AG08396 (cell line): ENCODE measurements at places on chromosomes 3 and 15.

DNA sequence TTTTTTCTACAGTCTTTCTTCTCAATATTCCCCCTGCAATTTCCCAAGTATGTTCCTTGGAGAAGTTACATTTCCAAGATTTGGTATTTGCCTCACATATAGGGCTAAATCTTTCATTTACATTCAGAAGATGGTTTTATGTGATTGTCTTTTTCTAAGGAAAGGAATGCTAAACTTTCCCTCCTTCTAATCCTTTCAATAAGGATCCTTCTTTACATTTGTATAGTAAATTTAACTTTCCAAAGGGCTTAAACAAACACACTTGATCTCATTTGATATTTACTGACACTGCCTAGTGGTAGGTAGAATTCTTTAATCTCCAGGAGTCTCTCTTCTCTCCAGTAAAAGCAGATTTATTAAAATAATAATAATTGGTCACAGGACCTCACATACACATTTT is 185.3 kb downstream of the LSAMP start:
- no peak for DNase-seq

GRCh38 chr15:71207141-71207540 is 91.9 kb downstream of the THSD4 start:
- no peak for DNase-seq

DNA sequence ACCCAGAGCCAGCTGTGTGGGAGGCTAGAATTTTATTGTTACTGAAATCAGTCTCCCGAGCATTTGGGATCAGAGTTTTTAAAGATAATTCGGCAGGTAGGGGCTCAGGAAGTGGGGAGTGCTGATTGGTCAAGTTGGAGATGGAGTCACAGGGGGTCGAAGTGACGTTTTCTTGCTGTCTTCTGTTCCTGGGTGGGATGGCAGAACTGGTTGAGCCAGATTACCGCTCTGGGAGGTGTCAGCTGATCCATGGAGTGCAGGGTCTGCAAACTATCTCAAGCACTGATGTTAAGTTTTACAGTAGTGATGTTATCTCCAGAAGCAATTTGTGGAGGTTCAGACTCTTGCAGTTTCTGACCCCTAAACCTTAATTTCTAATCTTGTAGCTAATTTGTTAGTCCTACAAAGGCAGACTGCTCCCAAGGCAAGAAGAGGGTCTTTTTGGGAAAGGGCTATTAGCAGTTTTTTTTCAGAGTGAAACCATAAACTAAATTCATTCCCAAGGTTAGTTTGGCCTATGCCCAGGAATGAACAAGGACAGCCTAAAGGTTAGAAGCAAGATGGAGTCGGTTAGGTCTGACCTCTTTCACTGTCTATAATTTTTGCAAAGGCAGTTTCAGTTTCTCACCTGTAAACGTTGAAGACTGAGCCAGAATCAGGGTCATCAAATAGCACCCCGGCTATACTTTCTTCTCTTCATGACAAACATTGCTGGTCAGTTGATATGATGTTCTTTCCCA is 28.2 kb downstream of the FLNB start:
- DNase-seq: no peak

GRCh38 chr15:59283717-59284391 is 77.2 kb downstream of the LDHAL6B start:
- DNase-seq: no peak

DNA sequence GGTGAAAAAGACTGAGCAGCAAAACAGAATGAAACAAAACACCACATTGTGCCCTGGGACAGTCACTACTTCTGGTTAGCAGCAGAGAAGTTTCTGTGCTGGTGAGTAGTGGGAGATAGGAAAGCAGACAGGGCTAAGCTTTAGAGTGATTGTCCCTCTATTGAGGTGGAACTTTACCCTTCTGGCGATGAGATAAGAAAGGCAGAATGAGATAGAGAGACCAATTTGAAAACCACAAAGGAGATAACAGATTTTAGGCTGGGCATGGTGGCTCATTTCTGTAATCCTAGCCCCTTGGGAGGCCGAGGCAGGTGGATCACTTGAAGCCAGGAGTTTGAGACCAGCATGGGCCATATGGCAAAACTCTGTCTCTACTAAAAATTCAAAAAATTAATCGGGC is 208.5 kb downstream of the TBL1XR1 start:
- DNase-seq: no peak

- DNase-seq: no peak
Measured at GRCh38 chr15:76495487-76495886, 158.9 kb downstream of the ISL2 start.

DNA sequence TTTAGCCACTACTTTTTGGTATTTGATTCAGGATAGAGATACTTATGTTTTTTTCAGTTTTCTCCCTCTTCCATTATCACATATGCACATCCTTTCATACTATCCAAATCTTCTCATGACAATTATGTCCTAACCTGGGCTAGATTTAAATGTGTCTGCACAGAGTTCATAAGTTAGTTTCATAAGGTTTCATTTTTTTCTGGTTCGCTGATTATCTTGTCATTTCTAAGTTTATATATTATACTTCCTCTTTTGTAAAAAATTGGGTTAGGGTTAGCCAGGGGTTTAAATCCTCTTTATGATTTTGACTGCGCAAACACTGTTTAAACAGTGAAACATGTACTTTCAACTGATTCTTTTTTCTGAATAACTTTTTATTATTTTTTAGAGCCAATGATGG is 148.6 kb downstream of the SST start:
- no peak for DNase-seq

DNA sequence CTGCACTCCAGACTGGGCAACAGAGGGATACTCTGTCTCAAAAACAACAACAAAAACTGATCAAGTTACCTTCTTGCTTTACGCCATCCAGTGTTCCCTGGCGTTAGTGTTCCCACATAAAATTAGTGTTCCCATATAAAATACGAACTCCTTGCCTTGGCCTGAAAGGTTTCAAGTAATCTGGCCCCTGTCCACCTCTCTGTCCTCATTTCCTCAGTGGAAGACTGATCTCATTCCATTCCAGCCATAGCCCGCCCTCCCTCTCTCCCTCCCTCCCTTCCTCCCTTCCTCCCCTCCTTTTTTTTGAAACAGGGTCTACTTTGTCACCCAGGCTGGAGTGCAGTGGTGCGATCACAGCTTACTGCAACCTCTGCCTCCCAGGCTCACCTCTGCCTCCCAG is 2.8 kb upstream of the CAND2 start:
- no peak for DNase-seq

GRCh38 chr3:151630035-151630434 is 103.7 kb upstream of the AADACL2 start:
- DNase-seq: no peak

DNA sequence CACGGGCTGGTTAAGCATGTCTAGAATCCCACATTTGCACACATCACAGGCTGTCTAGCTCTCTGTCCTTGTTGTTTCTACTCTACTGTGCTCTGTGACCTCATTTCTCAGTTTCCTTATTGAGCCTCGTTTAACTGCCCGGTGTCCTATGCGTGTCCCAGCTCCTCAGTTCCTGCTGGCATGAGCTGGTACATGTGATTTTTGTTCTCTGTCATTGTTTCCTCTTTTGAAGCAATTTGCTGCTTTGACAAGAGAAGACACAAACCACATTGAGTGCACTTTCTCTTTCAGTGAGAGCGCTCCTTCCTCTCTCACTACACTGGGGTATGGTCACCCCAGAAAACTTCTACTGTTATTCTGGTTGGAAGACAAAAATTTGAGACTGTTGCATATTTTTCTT is 563.5 kb downstream of the PDCD6IP start:
- no peak for DNase-seq

GRCh38 chr3:128170866-128171516 is 17.7 kb downstream of the EEFSEC start:
- peak; percentile 78 for DNase-seq

- no peak for DNase-seq
Measured at GRCh38 chr15:41031232-41032078, 78.2 kb downstream of the CHAC1 start.

DNA sequence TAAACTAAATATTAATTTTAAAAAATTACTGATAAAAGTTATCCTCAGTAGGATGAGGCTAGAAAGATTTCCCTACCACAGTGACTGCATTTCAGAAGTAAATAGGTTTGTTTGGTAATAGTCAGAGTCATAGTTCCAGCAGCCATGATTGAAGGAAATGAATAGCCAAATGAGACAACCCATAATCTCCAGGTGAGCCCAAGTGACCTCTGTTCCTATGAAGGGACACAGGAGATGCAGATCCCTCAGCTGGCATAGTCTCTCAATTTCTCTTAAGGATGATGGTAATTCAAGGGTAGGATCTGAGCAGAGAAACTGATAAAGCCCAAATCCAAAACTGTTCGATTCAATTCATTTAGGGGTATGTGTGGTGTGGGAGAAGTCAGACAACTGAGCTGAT is 461.8 kb downstream of the RAP2B start:
- no peak for DNase-seq

DNA sequence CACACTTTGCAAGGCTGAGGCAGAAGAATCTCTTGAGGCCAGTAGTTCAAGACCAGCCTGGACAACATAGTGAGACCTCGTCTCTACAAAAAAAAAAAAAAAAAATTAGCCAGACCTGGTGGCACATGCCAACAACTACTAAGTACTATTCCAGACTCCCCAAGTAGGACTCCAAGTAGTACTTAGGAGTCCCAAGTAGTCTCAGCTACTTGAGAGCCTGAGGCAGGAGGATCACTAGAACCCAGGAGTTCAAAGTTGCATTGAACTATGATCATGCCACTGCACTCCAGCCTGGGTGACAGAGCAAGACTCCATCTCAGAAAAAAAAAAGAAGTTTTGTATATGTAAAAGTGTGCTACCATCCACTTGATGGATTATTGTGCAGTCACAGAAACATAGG is 486.6 kb downstream of the SOX2 start:
- no peak for DNase-seq

GRCh38 chr3:183158551-183159006 is 4.0 kb downstream of the LAMP3 start:
- DNase-seq: peak; percentile 46

DNA sequence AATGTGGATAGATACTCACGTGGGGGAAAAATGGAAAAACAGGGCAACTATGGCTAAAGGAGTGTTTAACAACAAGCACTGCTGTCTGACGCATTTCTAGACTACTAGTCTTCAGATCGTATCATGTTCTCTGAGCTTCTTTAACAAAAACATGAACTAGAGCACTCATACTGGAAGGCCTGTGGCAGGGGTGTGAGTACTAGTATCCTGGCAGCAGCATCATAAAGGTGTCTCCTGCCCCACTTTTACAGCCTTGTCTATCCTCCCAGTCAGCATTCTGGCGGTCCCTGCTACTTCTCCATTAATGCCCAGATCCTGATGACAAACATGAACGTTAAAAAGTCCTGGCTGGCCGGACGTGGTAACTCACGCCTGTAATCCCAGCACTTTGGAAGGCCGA is 4.0 kb downstream of the FMN1 start:
- no peak for DNase-seq
